ENCODE measurements at places on chromosomes 7 and 10.

- no peak for DNase-seq
These were observed 102.5 kb upstream of the PTN start for GRCh38 chr7:137446025-137446424.

DNA sequence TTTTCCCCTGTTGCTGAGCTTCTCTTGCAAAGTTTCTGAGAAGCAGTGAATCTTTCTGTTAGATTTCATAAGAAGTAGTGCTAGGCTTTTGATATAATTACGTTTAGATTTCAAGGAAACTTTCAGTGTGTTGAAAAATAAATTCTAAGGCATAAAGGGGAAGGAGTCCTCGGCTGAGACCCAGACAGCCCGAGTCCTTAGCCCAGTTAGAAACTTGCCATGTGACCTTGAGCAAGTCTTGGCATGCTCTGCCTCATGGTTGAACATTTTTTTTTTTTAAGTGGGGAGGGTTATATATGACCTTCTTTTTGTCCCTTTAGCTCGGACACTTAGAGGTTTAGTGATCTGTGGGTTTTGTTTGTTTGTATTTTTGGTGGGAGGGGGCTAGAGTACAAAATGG lies 117.5 kb downstream of the TCF7L2 start:
- no peak for DNase-seq

GRCh38 chr7:8143151-8143874 lies 118.7 kb downstream of the ICA1 start:
- DNase-seq, result no peak

DNA sequence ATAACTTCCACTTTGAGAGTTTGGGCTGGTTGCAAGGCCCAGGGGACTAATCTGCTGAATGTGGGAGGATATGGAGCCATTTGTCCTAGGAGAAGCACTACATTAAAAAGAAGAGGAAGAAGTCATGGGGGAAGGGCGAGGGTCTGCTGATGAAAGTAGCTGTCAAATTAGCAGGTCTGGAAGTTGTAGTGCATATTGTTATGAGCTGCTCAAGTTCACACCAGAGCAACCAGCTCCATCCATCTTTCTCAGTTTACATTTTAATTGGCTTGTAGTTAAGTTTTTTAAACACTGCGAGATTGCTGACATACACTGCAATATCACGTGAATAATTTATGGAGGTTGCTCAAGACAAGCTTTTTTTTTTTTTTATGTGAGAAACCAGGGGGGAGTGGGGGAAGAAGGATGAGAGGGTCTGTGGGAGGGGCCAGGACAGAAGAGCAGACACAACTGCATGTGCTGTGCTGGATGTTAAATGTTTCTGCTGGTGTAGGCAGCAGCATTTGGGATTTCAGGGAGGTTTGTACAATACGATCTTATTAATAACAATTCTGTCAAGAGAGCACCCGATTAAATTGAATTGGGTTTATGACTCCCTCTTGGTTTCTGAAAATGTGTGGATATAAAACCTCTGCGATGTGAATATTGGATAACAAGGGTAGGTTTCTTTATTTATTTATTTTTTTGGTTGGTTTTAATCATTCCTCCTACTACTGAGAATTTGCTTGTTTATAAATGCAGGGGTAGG lies 759.0 kb upstream of the GALNT17 start:
- DNase-seq, result no peak

DNA sequence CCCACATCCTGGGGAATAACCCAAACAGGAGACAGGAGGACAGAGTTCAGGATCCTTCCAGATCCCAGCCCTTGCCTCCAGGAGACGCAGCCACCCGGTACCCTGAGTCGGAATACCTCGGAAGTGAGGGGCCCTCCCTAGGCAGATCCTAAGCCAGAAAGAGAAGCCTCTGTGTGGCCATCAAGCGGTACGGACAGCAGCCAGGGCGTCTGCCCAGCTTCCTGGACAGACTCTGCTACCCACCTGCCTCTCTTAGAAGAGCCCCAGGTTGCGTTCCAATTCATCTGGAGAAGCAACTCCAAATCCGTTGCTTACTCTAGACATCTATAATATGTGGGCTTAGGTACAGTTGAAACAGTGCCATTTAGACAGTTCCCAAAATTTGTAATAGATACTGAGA lies 220.2 kb upstream of the SH2B2 start:
- DNase-seq, result no peak

GRCh38 chr7:44615149-44615611 lies 8.8 kb downstream of the OGDH start:
- DNase-seq, result no peak

- no peak for DNase-seq
These were observed 1.8 kb downstream of the STAM start for GRCh38 chr10:17645621-17646345.

GRCh38 chr7:129952086-129952652 lies 591 bp downstream of the UBE2H start:
- DNase-seq, result peak; percentile 39

GRCh38 chr10:50614444-50615137 lies 9.2 kb downstream of the SGMS1 start:
- DNase-seq, result no peak

DNA sequence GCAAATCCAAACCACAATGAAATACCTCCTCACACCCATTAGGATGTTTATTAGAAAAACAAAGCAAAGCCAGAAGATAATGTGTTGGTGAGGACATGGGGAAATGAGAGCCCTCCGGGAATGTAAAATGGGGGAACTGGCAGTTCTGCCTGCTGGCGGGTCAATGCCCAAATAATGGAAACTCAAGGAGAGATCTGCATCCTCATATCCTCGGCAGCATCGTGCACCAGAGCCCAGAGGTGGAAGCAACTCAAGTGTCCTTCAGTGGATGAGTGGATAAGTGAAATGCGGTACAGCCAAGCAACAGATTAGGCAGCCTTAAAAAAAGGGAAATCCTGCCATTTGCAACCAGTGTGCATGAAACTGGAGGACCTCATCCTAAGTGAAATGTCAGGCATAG lies 325.2 kb downstream of the WDR37 start:
- DNase-seq, result no peak

- no peak for DNase-seq
These were observed 33.4 kb upstream of the NUB1 start for GRCh38 chr7:151308256-151308655.

DNA sequence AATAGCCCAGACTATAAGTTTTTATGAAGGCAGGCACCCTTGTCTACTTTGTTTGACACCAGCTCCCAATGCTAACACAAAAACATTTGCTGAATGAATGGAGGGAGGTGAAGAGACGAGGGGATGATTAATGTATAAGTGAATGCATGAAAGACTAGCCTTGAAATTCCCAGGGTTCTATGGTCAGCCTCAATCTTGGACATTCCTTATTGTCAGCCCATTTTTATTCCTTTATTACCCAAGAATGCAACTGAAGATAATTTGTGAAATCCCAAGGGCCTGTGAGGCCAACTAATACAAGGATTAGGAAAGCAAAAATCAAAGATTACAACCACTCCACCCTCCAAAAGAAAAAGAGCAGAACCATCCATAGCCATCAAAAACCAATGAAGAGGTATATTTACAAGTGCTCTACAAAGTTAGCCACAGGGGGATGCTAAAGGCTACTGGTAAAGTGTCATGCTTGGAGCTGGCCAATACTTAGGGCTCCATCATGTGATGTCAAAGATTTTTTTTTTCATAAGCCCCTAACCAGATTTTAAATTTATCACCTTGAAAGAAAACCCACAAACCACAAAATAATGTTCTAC lies 40.0 kb upstream of the ASAH2 start:
- DNase-seq, result peak; percentile 15

DNA sequence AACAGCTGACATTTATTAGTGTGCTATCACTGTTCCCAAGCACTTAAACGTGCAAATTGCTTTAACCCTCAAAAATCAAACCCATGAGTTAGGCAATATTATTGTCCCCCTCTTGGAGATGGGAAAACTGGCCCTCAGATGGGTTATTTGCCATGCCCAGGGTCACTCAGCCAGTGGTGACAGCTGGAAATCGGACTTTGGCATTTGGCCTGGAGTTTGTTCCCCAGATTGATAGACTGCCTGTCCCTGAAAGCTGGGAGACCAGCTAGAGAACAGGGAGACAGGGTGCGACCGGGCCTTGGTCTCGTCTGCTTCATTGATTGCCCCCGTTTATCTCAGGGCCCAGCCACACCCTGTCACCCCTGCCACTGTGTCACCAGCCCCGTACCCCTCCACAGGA lies 366.3 kb upstream of the GALNT17 start:
- DNase-seq, result no peak

GRCh38 chr7:128259131-128260061 lies 18.3 kb downstream of the LEP start:
- peak; percentile 49 for DNase-seq

DNA sequence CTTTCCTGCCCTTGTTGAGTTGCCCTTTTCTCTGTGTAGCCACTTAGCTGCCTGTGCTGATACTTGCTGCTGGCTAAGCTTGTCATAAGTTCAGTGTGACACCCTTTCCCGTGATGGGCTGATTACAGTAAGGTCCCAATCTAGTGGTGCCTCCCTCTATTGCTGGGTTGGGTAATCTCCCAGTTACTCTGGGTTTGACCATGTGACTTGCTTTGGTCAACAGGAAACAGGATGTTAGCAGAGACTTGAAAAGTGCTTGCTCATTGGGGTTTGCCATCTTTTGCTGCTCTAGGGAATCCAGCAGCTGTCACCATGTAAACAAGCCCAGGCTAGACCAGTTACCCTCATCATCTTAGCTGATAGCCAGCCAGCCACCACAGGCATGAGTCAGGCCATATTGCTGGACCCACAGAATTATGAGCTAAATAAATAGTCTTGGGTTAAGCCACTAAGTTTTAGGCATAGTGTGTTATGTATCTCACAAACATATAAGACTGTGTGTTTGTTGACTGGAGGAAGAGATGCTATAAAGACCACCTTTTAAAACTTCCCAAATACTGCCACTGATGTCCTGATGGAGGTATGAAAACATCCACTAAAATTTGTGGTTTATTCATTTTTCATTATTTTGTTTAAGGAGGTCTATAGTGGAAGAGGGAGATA lies 4.0 kb upstream of the LEP start:
- peak; percentile 96 for DNase-seq

GRCh38 chr7:151382079-151382885 lies 27.6 kb downstream of the WDR86 start:
- no peak for DNase-seq

DNA sequence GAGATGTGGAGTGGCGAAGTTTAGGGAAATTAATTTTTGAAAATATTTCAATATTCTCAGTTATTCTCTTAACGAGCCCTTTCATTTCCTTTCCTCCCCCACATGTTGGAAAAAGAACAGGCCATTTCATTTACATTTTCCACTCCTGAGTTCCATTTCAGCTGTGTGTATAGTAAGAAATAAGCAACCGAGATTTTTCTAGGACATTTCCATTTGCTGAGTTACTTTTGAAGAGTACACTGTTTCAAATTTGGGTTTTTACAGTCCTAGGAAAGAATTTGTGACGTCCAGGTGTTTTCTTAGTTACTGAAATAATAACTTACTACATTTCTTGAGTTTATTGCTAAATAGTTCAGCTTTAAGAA lies 1.2 kb downstream of the SEPTIN7 start:
- DNase-seq, result no peak

DNA sequence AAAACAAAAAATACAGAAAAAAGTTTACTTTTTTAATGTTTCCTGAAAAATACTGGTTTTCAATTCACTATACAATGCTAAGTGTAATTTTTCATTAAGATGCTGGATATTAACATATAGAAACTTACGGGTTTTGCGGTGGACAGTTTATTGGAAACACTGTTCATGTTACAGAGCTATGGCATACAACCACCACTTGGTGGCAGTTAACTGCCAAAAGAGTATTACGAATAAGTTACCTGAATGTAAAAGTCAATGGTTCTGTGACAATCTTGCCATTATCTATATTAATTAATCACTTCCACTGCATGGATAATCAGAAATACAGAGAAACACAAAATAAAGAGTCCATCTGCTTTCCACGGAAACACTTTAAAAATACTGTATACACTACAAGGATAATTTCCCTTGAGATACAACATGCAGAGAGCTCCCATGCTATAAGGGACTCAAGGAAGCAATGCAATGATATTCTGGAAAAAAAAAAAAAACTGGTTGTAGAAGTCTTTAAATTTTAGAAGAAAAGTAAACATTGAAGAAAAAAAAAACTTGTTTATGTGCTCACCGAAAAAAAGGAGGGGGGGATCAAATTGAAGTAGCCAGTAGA lies 97.0 kb downstream of the TPK1 start:
- peak; percentile 2 for DNase-seq

DNA sequence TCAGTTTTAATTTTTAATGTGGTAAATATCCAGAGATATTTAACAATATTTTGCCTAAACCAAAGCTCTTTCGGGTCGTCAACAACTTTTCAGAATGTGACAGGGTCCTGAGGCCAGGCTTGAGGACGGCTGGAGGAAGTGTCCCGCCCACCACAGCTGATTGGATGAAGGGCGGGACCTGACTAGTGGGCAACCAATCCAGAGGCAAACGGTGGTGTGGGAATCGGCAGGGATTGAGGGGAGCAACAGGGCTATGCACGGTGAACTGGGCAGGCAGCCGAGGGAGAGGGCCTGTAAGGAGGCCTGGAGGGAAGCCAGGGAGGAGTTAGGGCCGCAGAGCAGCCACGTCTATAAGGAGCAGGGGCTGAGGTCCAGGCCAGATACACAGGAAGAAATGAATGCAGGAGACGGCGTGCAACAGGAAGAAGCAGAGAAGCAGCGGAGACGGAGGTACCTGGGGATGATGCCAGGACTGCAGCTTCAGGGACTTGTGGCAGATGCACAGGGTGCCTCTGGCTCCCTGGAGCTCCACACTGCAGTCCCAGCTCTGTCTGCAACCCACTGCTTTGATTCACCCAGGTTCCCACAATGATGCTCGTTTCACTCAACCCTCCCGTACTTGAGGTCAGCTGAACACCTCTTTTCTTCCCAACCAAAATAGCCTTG lies 46.1 kb upstream of the ZMIZ1 start:
- DNase-seq, result peak; percentile 33

GRCh38 chr7:105304040-105304895 lies 84.5 kb downstream of the SRPK2 start:
- DNase-seq, result peak; percentile 71
